ENCODE measurements at places on chromosomes 3 and 15.

- no peak for DNase-seq
Observed at GRCh38 chr3:127846576-127846975, 24.3 kb upstream of the MGLL start.

DNA sequence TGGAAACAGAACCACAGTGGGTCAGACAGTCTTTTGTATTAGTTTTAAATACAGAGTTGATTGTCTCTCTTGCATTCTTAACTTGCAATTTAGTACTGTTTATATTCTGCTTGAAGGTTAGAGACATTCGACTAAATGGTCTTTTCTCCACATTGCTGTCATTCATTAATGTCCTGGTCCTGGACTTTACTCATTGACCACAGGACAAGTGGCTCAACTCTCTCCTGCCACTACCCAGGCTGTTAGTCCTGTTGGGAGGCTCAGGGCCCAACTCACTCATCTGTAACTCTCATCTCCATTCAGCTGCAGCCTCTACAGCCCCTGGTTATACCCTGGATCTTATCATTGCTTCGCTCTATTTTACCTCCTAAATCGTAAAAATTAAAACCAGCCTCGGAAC is 427.4 kb downstream of the LPP start:
- no peak for DNase-seq

DNA sequence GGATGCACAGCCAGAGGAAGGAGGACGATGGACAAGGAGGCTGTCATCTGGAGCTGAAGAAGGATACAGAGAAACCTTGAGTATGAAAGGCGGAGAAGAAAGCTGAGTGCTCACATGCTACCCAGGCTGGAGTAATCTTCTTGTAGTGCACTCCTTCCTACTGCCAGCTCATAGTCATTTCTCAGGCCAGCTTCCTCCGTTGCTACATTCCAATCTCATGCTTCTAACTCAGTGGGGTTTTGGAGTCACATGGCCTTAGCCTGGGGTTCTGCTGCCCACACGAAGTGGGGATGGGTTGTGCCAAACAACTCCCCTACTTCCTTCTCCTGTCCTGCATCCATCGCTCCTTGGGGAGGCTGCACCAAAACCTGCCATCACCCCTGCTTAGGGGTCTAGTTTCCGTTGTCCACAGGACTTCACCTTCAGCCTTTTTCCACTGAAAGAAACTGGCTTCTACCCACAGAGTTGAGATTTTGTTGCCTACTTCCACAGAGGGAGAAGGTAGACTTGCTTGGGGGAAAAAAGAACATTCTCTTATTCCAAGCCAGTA is 239.9 kb downstream of the EPHB1 start:
- no peak for DNase-seq

GRCh38 chr15:100234158-100235029 is 107.4 kb downstream of the ADAMTS17 start:
- no peak for DNase-seq

GRCh38 chr3:155739154-155739553 is 5.7 kb downstream of the PLCH1 start:
- DNase-seq, result no peak

- no peak for DNase-seq
Observed at GRCh38 chr3:65779390-65779789, 259.3 kb downstream of the MAGI1 start.

- no peak for DNase-seq
Observed at GRCh38 chr3:186216900-186217819, 108.3 kb upstream of the ETV5 start.

- DNase-seq, result no peak
Observed at GRCh38 chr15:65580287-65580686, 30.6 kb downstream of the INTS14 start.

GRCh38 chr15:99142562-99142961 is 37.7 kb downstream of the SYNM start:
- no peak for DNase-seq

DNA sequence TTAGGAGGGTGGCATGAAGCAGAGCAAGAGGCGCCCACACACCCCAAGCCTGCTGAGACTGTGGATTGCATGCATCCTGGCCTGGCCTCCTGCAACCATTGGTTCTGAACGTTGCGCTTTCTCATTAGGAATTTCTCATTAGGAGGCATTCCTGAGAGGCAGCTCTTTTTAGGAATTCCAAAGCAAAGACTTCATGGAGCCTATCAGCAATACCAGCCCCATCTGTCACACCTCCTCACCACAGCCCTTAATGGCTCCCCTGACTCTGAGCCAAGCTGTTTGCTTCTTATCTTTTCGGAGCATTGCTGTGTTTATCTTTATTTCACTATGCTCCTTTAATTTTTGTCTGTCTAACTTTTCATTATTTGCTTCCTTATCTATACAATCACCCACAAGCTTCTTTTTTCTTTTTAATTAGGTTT is 226.9 kb downstream of the CACNA2D3 start:
- DNase-seq, result no peak

GRCh38 chr15:69814932-69815331 is 282.8 kb downstream of the TLE3 start:
- DNase-seq, result no peak

- no peak for DNase-seq
Observed at GRCh38 chr15:38828031-38828532, 263.5 kb upstream of the RASGRP1 start.

DNA sequence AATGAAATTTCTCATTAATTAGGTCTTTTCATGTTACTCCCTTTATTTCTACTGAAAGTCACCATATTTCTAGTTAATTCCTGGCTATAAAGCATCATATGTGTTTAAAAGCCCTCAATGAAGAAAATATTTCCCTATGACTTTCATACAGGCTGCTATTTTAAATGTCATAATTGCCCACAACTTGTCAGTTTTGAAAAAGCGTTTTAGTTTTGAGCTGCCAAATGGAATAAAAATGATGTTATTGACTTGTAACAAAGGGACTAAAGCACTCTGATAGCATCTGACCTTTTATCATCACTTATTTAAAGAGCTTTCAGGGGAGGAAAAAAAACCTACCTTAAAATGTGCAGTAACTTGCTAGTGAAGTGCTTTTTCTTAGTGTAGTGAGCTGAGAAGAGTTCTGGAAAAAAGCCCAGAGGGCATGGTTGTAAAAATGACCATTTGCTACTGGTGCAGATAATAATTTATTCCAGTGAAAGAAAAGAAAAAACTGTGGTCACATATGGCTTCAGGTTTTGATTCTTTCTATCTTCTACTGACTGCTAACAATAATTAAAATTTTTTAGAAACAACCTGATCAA is 877.2 kb downstream of the CADM2 start:
- DNase-seq, result no peak

Measured in HL-60 (cell line).